ENCODE measurements at places on chromosomes 3 and 15.

DNA sequence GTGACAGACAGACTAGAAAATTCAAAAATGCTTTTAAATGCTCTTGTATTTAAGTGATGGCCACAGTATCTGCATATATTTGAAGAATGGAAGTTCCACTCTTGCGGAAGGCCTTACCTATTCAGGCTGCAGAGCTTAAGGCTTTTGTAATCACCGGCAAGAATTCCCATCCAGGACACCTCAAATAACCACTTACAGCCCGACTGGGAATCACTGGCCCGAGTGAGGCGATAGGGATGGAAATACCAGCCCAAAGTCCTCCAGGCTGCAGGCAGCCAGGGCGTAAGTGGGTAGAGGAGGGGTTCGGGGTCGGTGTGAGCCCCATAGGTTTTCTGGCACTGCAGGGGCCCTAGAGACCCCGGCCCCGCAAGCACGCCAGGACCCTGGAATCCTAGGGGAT is 9.5 kb downstream of the CMTM7 start:
- no peak for DNase-seq

DNA sequence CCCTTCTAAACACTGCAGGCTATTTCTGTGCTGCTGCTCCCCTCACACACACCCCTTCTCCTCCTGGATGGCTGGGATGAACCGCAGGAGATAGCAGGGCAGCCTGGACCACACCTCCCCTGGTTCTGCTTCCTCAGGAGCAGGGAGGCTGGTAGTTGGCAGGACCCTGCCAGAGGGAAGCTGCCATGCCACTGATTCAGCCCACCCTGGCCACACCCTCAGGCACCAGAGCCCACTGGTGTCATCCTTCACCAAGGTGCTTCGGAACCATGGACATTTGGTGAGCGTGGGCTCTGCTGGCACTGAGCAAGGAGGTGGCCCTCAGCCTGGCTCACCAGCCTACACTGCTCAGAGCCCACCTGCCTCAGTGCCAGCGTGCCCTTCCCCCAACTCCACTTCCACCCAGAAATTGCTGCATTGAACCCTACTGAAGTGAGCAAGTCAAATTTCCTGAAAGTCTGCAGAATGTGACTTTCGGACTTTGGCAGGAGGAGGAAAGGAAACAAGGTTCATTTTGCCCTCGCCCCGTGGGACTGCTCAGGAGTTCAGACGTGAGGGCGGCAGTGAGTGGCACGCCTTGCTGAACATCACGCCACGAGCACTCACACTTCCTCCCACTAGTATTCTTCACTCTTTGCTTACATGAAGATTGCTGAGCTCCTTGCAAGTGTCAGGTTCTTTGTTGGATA is 26.3 kb downstream of the BMF start:
- DNase-seq: no peak

DNA sequence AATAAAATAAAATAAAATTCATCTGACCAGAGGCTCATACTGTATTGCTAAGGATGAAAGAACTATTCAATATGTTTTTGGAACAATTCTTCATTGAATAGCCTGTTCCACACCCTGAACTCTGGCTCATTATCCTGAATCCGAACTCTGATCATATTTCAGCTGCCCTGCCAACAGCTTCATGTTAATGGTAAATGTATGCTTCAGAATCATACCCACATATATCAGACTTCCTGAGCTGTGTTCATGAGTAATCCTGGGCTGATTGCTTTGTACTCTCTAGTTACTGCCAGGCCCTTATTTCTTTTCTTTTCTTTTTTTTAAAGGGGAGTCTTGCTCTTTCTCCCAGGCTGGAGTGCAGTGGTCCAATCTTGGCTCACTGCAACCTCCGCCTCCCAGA is 11.8 kb downstream of the INO80 start:
- no peak for DNase-seq

GRCh38 chr3:176262071-176262470 is 935.2 kb downstream of the TBL1XR1 start:
- DNase-seq: no peak

- no peak for DNase-seq
These were observed 156.8 kb downstream of the ALCAM start for GRCh38 chr3:105523501-105523900.

DNA sequence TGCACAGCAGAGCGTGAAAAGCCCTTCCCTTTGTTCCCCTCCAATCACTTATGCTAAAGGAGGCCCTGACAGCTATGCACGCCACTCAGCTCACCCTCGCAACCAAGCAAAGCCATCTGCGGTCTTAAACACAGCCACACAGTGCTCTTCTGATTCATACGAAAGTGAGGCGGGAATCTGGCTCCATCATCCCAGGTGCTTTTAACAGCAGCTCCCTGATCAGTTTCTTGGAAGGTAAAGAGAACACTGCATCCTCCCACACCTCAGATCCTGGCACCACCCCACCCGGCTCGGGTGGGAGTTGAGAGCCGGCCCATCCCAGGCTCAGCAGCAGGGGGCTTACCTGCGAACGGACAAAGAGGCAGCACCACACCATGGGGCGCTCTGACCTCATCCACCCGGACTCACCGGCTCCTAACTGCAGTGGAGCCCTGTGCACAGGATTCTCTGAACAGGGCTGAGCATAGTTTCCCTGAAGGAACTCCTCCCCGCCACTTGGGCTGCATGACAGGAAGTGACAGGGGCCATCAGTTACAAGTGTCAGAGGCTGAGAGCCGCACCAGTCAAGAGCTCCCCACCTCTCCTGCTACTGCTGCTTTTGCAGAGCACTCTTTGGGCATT is 114.3 kb upstream of the ARHGEF3 start:
- DNase-seq: no peak

- DNase-seq: no peak
These were observed 163.2 kb downstream of the MINAR1 start for GRCh38 chr15:79595306-79595705.

DNA sequence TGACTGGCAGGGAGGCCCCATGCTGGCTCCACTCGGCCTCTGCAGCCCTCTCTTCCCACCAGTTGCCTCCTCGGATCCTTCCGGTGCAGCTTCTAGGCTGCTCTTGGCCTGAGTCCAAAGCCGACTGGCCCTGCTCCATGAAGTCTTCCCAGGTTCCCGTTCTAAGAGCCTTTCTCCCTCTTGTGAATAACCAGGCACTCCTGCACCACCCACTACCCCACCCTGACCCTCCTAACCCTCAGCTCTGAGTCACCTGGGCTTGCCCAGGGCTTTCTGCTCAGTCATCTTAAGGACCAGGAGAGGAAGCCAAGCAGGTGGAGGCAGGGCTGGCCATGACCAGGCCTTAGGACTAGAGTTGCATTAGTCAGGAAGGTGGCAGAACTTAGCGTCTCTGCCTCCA is 28.1 kb upstream of the CNBP start:
- no peak for DNase-seq

- DNase-seq: no peak
These were observed 87.9 kb upstream of the CHD2 start for GRCh38 chr15:92812271-92812670.

DNA sequence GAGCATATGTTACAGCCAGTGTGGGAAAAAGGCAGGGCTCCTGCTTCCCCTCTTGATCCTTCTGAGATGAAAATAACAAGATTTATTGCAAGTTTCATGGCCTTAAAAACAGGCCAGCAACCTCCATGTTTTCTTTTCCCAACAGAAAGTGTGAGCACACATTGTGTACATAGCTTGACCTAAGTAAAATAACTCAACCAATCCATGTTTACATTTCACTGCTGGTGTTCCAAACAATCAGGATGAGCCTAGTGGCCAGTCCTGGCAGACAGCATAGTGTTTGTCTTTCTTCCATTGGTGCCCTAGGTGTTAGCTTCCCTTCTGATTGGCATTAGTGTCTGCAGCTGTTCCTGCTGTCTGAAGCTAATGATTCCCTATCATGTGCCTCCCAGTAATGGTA is 847.7 kb downstream of the EPHA3 start:
- no peak for DNase-seq

- DNase-seq: no peak
These were observed 234.4 kb upstream of the LRTM1 start for GRCh38 chr3:55162031-55162795.

- DNase-seq: no peak
These were observed 26.0 kb downstream of the TM4SF18 start for GRCh38 chr3:149307435-149307783.

DNA sequence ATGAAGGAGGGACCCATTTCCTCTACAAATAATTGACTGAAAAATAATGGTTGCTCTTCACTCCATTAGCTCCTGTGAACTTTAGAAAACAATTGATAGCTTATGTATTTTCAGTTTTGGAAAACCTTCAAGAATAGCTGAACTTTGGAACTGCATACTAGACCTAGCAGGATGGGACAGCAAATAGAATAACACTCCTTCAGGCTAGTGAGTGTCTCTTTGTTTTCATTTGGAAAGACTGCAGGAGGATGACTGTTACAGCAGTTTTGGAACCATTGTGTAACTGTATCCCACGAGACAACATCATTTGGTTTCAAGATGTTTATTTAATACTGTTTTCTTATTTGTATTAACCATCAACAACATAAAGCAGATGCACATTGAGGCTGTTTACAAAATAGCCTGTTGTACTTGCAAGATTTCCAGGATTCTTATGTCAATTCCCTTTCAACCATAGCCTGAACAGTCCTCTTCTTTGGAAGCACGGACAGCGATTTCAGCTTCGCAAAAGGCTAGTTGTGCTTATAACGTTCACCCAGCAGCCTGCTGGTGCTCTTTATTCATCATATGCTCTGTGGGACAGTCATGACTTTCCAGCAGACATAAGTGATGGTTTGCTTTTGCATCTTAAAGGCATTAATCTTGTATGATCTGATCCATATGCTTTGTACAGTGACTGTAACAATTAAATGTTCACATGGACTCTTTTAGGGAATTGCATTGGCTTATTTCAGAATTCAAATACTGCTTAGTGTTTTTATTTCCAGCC is 335.5 kb downstream of the IL5RA start:
- no peak for DNase-seq

GRCh38 chr3:37050282-37050681 is 57.0 kb downstream of the MLH1 start:
- no peak for DNase-seq

DNA sequence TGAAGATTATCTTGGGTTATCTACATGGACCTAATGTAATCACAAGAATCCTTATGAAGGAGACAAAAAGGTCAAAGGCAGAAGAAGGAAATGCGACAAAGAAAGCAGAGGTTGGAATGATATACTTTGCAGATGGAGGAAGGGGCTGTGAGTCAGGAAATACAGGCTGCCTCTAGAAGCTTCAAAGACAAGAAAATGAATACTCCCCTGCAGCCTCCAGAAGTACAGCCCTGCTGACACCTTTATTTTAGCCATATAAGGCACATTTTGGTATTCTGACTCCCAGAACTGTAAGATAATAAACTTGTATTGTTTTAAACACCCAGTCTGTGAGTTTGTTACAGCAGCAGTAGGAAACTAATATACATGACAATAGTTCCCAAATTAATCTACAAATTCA is 58.6 kb downstream of the SIDT1 start:
- DNase-seq: no peak

GRCh38 chr3:187352581-187353575 is 15.3 kb upstream of the RTP4 start:
- no peak for DNase-seq

DNA sequence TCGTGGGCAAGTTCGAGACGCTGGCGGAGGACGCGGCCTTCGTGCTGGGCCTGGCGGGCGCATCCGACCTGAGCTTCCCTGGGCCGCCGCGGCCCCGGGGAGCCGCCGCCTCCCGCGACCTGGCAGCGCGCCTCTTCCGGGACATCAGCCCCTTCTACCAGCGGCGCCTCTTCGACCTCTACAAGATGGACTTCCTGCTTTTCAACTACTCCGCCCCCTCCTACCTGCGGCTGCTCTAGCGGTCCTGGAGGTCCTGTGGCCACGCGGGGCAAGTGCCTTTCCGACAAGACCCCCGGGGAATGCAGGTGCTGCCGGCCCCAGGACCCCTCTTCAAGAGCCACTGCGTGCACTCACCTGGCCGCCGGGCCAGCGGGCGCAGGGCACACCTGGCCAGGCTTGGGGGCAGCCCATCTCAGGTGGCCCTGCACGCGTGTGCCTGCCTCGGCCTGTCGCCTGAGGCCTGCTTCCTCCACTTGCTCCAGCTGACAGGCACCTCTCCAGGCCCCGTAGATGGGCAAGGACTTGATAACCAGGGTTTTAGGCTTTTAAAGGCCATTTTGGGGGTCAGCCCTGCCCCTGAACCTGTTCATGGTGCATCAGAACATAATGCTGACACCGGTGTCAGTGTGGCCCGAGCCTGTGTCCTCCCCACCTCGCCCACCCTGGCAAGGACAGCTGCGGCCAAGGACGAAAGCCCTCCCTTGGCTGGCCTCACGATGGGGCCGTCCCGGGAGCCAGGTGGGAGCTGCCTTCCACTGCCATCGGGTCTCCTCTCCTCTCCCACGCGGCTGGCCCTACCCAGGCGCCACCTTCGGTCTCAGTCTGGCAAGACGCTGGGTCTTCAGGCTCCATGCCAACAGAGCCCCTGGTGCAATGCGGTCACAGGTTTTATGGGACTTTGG is 16.1 kb downstream of the C3orf22 start:
- DNase-seq: no peak

GRCh38 chr3:127216415-127217261 is 23.7 kb downstream of the PRR23E start:
- no peak for DNase-seq

DNA sequence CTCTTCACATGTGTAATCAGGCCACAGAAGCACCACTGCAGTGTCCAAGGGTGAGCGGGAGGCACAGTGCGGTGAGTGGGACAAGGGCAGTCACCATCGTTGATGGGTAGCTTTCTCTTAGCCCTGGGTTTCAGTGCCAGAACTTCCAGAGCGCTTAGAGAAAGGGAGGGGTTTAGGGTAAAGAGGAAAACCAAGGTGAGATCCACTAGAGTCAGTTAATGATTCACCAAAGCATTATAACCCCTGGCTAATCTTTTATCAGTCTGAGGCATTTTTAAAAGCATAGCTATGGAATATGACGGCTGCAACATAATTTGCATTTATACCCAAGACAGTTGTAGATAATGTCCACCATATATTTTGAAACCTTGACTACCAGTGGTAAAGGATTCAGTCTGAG is 94.8 kb downstream of the SHQ1 start:
- no peak for DNase-seq

- DNase-seq: peak; percentile 39
These were observed 885 bp downstream of the CDV3 start for GRCh38 chr3:133574260-133574881.

DNA sequence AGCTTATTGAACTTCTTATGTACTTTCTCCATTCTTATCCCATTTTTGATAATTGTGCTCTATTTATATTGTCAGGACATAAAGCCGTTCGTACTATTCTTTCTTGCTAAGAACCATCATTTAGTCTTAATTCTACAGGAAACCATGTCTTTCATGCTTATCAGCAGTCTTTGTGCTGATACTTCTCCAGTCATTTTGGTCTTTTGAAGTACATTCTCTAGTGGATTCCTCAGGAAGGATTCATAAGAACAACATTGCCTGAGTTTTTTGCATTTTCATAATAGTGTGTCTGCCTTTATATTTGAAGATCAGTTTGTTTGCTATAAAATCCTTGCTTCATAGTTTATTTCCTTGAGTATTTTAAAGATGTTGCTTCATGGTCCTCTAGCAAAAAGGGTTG is 126.6 kb upstream of the NEO1 start:
- no peak for DNase-seq

GRCh38 chr15:28876131-28876844 is 9.5 kb upstream of the APBA2 start:
- DNase-seq: no peak

Measured in tibial nerve (tissue), 4 donors.